ENCODE measurements at places on chromosomes 2 and 18.

DNA sequence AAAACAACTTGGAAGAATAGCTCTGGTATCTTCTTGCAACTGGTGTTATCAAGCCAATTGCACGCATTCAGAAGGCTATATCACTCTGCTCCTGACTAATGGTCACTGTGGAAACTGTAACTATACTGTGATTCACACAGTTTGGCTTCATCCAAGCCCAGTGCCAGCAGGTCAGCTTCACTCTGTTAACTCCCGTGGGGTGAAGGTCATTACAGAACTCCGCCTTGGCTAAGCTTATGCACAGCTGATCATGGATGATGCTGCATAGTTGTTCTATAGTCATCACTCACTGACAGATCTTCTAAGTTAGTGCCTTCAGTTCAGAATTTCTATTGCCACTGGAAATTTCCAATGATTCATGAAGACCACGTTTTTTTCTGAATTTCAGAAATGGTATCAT is 497.2 kb upstream of the NETO1 start:
- no peak for DNase-seq

DNA sequence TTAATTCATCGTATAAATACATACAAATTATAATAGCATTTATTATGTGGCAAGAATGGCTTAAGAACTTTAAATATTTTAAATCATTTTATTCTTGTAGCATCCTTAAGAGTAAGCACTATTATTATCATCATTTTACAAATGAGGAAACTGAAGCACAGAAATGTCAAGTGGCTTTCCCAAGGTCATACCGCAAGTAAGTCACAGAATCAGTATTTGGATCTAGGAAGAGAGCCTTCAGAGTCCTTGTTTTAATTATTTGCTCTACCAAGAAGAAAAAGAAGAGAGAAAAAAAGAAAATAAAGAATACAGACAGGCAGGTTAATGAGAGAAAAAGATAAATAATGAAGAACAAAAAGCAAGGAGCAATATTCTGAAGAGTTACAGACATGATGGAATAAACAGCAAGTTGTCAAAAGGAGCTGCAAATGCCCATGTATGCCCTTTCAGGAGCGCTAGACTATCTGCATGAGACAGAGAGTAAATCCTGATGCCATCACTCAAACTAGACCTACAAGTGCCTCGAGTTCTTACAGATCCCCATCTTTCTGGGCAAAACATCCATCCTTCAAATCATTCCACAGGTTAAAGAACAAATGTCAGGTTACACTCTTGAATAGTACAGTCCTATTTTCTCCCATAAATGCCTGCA is 57.8 kb upstream of the ETAA1 start:
- DNase-seq: no peak

DNA sequence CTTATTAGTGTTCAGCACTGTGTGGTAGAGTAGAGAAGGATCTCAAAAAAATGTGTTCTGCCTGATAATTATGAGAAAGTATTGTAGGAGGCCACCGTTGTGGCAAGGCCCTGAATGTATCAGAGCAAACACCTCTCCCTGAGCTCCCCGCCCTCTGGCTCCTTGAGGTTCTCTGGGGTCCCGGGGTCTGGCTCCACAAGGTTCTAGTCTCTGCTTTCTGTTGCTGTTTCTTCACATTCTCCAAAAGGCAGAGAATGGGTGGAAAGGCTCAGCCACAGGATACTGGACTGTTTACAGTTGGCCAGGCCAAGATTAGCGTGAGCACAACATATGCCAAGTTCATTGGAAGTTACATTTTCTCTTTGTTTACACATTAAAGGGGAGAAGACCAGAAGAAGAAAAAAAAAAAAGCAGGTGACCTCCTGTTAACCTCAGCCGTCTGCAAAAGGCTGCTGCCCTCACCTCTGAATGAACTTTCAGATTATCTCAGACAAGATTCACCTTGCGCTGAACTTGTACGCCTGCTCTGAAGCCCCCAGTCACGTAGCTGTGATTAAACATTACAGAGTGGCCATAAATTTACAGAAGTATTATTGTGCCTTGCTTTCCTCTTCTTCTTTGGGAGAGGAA is 56.6 kb upstream of the CYP26B1 start:
- no peak for DNase-seq

DNA sequence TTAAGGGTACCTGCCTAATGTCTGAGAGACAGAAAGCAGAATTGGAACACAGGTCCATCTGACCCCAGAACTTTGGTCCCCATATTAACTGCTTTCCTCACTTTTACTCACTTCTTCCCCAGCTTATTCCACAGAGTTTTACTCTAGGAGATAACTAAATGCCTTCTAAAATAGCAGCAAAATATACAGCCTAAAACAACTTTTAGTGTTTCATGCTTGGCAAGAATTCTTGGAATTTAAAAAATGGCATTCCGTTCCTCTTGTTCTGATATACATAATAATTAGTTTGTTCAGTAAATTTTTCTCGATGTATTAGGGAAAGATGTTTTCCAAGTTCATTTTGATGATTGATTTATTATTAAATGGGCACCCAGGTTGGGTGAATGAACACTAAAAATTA is 151.9 kb downstream of the FHOD3 start:
- DNase-seq: no peak

GRCh38 chr2:70474256-70474848 is 79.3 kb downstream of the TGFA start:
- DNase-seq: no peak

- no peak for DNase-seq
Observed at GRCh38 chr18:39513186-39513585, 1947.6 kb upstream of the CELF4 start.

DNA sequence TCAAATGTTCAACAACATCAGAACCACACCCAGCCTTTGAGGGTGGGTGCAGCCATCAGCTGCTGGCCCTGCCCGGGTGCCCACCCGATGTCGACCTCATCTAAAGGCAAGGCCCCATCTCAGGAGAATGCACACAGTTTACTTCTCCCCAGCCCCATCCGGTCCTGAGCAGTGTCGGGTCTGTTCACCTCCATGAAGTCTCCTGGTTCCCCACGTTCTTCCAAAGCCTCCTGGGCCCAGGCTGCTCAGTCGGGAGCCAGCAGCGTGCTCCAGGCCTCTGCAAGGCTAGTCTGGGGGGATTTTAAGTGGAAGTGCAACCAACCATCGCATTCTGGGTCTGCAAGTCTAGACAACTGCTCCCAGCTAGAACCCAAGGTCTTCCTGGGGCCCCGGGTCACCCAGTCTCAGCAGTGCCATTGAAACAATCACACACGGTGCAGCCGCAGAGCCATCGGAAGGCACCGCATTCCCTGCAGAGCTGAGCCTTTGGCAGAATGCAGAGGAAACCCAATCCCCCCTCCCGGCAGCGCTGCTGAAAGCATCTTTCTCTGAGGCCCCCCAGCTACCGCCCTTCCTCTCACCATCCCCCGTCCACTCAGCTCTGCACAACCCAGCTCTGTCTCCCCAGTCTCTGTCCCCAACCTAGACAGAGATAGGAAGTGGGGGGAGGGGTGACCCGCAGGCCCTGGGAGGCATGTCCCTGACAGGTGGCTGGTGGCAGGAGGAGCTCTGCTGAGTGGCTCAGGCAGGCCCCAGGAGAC is 8.5 kb downstream of the ESPNL start:
- DNase-seq: no peak

DNA sequence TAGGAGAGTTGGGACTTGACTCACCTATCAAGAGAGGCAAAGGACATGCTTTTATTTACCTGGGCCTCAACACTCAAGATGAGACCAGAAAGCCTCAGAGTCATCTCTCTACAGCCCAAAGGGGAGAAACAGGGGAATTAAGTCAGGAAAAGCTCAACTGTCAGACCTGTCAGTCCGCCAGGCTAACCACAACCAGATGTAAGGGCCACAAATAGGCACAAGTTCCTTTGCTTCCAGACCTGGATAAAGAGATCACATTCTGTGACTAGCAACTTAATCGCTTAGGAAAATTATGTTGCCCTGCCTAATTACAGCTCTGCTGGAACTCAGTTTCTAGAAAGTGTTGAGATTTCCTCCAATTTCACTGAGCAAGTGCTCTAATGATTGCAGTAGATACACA is 67.9 kb downstream of the ANKRD44 start:
- DNase-seq: no peak

- DNase-seq: peak; percentile 74
Observed at GRCh38 chr18:48887905-48888772, 62.6 kb downstream of the SMAD7 start.

DNA sequence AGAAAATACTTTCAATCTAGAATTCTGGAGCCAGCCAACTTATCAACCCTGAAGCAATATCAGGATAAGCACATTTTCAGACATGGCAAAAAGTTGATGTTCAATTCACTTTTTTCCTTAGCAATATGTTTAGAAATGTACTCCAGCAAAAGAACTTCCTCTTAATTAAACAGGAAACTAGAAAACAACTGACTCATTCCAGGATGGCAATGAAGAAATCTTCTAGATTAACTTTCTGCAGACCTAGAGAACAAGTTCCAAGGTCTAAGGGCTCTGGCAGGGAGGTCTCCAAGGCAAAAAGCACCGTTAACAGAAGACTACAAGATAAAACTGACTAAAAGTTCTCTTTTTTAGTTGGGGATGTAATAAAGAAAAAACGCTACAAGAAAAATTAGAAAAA is 69.2 kb upstream of the VWC2L start:
- no peak for DNase-seq

DNA sequence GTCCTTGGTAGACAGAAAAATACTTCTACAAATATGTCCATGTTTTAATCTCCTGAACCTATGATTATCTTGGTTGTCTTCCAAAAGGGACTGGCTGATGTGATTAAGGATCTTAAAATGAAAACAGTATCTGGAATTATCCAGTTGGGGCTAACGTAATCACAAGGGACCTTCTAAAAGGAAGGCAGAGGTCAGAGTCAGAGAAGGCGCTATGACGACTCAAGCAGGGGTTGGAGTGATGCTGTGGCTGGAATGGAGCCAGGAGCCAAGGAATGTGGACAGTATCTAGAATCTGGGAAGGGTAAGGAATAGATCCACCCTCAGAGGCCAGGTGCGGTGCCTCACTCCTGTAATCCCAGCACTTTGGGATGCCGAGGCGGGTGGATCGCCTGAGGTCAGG is 4.2 kb upstream of the USP14 start:
- DNase-seq: no peak

- no peak for DNase-seq
Observed at GRCh38 chr2:234136461-234136860, 86.0 kb downstream of the SPP2 start.

- no peak for DNase-seq
Observed at GRCh38 chr18:10519366-10519765, 6.5 kb upstream of the NAPG start.

DNA sequence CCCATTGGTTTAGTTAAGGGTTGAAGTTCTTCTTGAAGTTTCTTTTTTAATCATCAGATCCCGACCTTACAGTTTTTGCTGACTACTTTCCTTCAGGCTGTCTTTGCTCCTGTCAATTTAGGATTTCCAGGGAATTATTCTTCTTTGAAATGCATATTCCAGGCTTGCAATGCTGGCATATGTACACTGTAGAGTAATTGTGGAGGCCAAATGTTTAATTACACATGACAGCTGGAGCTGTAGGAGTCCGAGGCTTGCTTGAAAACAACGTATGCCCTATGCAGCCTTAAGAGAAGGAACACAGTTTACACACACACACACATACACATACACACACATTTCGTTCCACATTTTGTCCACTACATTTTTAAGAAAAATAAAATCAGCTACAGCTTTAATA is 602.3 kb downstream of the TMEM182 start:
- DNase-seq: no peak

DNA sequence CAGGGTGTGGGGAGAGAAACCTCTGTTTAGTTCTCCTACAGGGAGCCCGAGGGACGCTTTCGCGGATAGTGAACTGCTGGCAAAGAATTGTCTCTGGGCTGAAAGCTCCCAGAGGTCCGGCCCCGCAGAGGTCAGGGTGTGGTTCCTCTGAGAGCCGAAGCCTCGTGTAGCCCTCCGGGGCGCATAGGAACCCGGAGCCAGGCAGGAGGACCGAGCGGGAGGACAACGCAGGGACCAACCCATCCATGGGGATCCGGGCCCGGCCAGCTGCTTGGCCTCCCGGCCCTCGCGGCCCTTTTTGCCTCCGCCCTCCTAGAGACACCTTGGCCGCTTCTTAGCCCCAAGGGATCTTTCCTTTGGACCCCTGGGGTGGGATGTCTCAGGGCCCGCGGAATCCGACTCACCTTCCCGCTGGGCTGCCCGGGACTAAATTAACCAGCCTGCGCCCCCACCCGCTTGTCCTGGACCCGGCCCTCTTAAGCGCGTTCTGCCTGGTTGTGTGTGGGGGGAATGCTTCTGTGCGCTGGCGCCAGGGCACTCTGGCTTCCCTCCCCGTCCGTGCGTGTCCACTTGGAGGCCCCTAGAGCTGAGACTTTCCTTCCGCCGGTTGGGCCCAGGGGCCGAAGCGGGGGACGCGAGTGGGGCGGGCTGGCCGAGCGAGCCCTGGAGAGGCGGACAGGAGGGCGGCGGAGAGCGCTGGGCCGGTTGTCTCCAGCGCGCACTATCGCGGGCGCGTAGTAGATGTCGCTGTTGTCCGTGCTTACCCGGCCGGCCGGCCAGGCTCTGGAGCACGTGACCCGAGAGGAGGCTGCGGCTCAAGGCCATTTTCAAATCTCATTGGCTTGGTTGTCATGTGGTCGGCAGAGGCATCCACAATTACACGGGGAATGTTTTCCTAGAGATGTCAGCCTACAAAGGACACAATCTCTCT is at the start of gene HOXD10:
Gene HOXD10, plus strand, starts transcription at position 896 of the 931 bp plus-strand sequence. CDS start 56 bp downstream, outside the sequence.
- peak; percentile 80 for DNase-seq

DNA sequence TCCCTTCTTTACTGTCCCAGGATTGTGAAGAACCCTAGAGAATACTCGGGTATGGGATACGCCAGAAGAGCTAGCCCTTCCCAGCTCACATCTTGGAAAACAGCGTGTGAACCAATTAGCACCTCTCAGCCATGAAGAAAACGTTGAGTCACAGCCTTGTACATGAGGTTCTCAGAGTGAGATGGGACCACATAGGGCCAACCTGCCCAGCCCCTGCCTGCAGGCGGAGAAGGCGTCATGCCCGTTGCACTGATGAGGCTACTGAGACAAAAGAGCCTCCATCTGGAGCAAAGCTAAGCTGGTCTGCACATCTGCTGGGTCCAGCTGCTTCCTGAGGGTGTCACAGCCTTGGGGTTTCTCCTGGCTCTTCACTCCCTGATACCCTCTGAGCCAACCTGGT is 92.2 kb downstream of the LBH start:
- no peak for DNase-seq

DNA sequence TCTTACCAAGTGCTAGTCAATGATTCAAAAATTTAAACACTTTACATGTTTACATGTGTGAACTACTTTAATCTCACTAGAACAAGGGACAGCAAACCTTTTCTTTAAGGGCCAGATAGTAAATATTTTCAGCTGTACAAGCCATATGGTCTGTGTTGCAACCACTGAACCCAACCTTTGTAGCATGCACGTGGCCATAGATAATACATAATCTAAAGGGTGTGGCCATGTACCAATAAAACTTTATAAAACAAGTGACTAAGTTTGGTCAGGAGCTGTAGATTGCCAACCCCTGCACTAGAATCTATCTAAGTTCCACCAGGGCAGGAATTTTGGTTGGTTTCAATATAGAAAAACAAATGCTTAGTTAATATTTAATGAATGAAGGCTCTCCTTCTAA is 18.4 kb upstream of the SPRED2 start:
- DNase-seq: no peak
